HFFc6 (cell line): ENCODE measurements at places on chromosomes 6 and 20.
A peak's percentile ranks its signal among the peaks of the same experiment; 100 is the strongest.

DNA sequence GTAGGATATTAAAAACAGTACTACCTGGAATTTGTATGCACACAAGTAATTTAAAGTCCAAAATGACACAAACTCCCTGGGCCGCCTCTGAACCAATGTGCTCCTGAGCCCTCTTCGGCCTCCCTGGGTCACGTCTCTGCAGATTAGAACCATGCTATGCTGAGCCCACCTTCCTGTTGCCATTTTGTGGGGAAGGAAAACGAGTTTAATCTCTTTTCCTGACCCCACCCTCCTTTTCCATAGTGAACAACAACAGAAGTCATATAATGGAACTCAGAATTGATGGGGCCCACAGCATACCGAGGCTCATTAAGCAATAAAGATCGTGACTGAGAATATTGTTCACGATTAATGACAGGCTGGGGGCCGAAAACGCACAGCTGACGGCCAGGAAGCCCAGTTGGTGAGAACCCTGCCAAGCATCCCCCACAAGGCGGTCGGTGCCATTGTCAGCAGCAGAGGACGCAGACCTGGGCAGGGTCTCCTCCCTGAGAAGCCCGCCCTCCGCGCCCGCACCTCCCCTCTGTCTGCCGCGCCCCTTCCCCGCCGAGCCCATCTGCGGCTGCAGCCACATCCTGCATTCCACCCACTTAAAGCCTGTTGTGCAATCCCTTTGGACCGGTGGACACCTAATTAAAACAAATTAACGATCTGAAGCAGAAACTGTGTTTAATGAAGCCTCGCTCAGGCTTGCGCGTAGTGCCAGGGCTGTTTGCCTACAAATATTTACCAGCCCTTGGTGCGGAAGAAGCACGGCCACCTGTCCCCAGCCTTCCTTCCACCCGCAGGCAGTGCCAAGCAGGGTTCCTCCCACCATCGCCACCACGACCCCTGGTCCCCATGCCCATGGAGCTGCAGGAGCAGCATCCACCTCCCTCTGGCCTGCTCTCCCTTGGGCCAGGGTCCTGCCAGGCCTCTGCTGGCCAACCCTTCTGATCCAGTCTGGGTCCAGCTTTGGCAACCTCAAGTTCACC is 68.1 kb downstream of the DLL1 start:
- no peak for DNase-seq

- no peak for DNase-seq
These were observed 551.2 kb downstream of the QKI start for GRCh38 chr6:163965426-163966348.

- no peak for DNase-seq
These were observed 227.2 kb downstream of the TMEM242 start for GRCh38 chr6:157096105-157096504.

DNA sequence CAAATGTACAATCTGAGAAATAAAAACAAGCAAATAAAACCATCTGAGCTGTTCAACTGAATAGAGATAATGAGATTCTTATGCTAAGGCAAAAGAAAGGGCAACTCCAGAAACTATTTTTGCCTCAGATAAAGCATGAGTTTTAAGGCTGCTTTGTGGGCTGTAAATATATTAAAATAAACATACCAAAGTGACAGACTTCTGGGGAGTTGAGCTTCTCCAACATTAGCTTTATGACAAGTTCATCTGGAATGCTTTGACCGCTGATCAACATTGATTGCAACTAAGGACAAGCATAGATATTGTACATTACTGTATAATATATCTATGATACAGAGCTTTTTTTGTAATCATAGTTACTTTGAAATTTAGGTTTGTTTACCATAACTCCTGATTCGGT is 19.3 kb downstream of the AK9 start:
- peak; percentile 41 for DNase-seq

DNA sequence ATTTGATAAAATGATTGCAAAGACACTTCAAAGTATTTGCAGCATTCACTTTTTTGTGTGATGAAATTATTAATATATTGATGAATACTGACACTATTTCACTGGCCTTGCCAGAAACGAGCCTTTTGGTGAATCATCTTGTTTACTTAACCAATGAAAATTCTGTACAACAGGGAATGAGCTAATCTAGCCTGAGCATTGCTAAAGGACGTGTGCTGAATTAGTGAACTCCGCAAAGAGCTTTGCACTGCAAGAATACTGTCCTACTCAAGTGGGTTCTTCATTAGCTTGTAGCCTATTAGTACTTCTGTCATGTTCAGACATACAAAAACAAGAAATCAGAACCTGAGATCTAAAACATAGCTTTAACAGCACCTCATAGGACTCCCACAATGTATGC is 172.0 kb upstream of the NRSN1 start:
- DNase-seq: no peak

GRCh38 chr6:14275493-14275851 is 157.9 kb downstream of the CD83 start:
- no peak for DNase-seq

- no peak for DNase-seq
These were observed 77.2 kb downstream of the GCNT2 start for GRCh38 chr6:10598084-10598960.

GRCh38 chr6:25670793-25671513 is 18.9 kb downstream of the SCGN start:
- no peak for DNase-seq

DNA sequence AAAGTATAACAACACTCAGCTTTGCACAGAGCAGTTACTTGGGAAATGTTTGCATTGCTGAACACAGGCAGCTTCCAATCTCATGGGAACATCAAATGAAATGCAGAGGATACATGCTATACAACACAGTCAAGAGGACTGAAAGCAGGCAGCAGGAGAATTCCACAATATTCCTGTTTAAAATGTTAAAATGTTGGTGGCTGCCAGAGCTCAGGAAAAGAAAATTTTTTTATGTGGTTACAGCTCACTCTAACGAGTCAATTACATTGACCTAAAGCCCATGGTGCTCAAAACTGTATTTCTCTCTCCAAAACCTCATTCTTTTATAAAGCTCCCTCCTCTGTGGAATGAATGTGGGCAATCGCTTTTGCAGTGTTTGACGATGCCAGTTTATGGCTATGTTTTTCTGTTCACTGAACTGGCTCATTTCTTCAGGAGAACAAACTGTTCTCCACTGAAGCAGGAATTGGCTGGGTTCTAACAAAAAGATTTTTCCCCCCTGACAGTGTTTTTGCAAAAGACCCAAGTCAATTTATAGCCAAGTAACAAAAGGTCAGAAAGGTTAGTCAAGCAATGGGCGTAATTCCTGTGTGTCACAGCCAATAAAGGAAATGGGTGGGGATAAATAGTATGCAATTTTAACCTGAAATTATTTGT is 69.0 kb downstream of the ZHX3 start:
- no peak for DNase-seq

- DNase-seq: no peak
These were observed 135.3 kb upstream of the DEFB112 start for GRCh38 chr6:50185006-50185405.

GRCh38 chr20:61217848-61218247 is 34.2 kb upstream of the CDH4 start:
- DNase-seq: no peak

DNA sequence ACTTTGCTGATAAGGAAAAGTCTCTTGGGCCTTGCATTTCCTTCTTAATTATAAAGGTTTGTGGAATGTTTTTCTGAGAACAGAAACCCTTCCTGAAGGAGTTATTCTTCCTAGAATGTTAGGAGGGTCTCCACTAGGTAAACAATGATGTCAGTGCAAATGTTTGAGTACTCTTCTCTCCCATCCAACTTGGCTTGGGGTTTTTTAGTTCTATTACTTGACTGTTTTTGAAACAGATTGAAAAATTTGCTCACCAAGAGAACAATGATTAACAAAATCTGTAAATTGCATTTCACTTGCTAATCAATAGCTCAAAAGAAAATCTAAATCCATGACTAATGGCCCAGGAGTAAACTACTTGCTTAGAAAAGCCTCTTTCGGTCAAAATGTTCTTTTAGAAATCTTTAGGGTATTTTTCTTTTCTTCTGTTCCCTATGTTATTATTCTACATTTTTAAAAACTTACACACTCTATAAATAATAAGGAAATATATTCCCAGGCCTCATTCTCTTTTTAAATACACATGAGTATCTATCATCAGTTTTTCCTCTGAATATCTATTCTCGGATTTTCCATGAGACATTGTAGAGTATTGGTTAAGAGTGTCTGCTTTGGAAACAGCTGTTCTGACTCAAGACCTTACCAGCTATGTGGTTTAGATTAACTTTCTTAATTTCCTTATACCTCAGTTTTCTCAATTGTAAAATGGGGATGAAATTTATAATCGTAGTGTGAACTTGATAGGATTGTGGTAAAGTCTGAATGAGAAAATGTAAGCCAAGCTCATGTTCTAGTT is 234.2 kb upstream of the CITED2 start:
- no peak for DNase-seq

DNA sequence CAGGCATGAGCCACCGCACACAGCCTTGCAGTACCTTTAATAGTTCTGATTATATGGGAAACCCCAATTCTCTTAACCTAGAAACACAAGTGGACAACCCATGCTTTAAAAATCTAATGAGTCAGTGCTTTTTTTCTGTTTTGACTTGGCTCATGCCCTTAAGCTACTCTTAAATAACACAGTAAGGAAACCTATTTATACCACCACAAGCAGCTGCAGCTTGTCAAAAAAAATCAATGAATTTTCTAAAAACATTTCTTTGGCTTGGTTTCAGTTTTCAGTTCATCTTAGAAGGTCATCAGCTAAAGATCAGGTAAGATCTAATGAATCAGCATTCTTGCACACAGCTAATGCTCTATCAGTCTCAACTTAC is 124.1 kb upstream of the DST start:
- peak; percentile 86 for DNase-seq

DNA sequence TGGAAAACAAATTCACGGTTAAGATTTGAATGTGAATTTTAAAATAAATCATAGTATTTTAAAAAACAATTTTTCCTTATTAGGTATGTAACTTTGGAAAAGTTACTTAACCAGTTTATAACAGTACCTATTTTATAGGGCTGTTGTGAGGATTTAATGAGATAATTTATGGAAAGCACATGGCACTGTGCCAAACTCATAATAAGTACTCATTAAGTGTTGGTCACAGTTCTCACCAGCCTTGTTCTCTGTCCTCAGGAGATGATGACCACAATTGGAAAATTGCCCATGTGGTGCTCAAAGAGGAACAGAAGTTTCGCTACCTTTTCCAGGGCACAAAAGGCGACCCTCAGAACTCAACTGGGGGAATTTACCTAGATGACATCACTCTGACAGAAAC is 39.6 kb downstream of the MEP1A start:
- no peak for DNase-seq

- DNase-seq: no peak
These were observed 193.3 kb downstream of the UTRN start for GRCh38 chr6:144478483-144478882.

DNA sequence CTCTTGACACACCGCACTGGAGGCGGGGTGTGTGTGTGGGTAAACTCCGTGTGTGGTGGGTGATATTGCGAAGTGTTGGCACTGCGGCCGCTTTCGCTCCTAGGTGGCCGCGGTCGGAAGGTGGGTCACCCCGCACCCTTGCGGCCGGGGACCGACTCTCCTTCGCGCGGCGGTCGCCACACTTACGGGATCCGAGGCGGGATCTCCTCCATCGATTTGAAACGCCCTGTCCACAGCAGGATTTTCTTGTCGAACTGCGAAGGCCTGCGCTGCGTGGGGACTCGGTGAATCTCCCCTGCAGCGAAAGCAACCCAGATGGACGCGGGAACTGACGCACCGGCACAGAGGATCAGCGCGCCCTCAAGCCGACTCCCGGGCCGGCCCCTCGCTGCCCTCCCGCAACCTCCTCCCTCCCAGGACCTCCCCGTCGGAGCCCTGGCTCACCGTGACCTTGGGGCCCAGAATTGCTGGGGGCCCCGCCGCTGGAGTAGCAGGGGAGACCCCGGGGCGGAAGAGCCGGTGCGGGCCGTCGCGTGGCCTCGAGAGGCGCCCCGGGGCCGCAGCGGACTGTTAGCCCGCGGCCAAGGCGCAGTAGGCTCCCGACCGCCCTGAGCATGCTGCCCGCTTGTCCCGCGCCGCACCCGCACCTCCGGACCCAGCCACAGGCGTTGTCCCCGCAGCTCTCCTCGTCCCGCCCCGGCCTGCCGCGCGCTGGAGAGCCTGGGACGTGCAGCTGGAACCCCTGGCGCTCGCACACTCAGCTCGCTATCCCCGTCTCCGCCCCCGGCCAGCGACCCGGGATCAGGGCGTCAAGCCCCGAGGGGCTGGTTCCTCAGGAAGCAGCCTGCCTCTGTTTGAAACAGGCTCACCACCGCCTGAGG is at the start of gene FAM162B:
FAM162B (minus strand) TSS at position 759 of the 881 bp plus-strand sequence; CDS start at position 616, 143 bp downstream.
- no peak for DNase-seq

DNA sequence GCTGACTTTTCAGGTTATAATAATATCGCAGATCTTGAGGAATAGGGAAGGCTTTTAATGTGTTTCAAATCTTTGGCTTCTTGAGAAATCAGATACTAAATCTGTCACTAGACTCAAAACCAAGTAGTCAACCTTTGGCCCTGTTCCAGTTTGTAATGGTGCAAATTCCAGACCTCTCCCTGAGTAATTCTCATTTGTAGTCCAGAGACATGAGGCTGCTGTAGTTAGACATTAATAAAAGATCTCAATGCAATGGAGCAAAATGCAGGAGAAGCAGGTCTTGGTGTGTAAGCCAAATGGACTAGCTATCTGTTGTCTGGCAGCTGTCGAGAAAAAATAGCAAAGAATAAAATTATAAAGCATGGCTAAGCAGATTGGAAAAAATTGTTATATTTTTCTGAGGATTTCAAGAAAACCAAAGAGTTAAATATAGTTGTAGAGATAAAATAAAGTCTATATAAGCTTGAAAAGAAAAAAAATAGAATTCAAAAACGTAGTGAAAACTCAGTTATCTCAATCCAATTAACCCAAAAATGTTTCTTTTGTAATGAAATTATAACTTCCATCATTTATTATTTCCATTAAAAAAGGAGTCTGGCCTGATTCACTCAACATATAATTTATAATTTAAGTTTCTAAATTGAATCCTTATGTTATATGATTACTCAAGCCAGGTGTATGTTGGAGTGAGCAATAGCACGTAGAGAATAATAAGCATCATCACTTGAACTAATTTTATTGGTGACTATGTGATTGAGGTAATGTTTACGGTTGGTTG is 161.5 kb upstream of the ADGRB3 start:
- no peak for DNase-seq

DNA sequence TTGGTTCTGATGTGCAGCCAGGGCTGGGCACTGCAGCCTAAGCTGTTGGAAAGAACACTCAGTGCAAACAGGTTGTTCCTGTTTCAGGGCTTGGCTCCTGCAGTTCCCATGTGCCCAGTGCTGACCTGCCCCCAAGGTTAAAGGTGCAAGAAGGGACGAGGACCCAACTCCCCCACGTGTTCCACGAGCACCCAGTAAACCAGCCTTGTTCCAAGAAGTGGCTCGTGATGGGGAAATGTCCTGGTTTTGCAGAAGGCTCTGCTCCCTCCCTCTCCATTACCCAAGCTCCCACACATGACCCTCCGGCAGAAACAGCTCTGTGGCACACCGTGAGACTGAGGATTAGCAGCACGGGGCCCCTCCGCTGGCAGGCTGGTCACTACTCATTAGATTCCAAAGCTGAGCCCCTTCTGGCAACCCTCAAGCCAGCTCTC is 9.4 kb downstream of the ACSS1 start:
- DNase-seq: no peak
